ENCODE measurements at places on chromosomes 12 and 14.

GRCh38 chr12:86349196-86349595, 93.0 kb upstream of the MGAT4C start:
- no peak for DNase-seq

- peak; percentile 79 for DNase-seq
Observed at GRCh38 chr14:23034498-23035302, at the start of gene PSMB5. PSMB5 (minus strand) TSS chr14:23034900; CDS start chr14:23034881, 19 bp downstream.

DNA sequence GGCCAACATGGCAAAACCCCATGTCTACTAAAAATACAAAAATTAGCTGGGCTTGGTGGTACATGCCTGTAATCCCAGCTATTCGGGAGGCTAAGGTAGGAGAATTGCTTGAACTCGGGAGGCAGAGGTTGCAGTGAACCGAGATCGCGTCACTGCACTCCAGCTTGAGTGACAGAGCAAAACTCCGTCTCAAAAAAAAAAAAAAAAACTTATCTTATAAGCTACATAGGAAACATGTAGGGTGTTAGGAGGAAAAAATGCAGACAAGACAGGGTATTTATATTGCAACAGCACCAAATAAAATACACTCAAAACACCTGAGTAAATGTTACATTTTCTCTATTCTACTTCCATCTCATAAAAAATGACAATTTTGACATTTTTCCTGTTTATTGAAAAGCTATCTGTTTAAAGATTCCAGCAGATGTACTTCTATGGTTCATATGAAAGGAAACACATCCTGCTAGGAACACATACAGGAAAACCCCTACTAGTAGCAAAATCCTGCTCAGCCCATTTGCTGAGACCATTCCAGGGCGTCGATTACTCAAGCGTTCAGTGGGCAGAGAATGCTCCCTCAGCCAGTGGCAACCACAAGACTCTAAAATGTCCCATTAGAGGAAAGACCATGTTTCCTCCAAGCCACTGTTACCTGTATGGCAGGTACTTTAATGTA, 19.7 kb downstream of the CORO1C start:
- no peak for DNase-seq

DNA sequence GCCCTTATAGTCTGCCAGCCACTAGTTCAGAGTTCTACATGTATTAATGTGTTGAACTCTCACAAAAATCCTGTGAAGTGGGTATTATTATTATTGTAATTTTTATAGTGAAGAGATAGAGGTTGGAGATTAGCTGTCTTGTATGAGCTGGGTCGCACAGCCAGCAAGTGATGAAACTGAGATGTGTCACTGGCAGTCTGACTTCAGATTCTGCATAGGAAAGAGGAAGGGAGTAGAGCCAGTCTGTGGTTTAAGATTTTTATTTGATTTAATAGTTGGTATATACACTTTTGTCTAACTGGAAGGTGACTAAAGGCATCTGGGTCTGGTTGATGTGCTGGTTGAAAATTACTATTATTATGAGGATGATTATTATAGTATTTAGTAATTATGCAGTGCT, 5.8 kb upstream of the FRS2 start:
- DNase-seq = no peak

GRCh38 chr12:97288531-97288930, 174.1 kb upstream of the RMST start:
- no peak for DNase-seq

GRCh38 chr12:111405859-111406473, at the start of gene SH2B3:
SH2B3 (plus strand) TSS chr12:111405923; CDS start chr12:111418146, 12,223 bp downstream.
- DNase-seq = no peak

DNA sequence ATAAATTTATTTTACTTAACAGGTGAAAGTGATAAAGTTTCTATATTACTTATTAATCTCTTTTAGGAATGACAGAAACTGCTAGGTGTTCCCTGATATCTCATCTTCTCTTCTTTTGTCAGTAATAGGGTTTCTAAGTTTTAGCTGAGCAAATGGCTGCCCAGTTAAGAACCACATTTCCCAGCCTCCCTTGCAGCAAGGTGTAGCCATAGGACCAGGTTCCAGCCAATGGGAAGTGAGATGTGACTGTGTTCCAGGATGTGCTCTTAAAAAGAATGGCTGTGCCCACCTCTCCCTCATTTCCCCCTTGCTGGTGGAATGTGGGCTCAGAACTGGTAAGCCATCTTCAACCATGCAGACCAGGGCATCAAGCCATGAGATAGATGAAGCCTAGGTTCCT, 165.6 kb downstream of the HELB start:
- no peak for DNase-seq

GRCh38 chr12:108641446-108642268, 8.0 kb upstream of the SELPLG start:
- no peak for DNase-seq

DNA sequence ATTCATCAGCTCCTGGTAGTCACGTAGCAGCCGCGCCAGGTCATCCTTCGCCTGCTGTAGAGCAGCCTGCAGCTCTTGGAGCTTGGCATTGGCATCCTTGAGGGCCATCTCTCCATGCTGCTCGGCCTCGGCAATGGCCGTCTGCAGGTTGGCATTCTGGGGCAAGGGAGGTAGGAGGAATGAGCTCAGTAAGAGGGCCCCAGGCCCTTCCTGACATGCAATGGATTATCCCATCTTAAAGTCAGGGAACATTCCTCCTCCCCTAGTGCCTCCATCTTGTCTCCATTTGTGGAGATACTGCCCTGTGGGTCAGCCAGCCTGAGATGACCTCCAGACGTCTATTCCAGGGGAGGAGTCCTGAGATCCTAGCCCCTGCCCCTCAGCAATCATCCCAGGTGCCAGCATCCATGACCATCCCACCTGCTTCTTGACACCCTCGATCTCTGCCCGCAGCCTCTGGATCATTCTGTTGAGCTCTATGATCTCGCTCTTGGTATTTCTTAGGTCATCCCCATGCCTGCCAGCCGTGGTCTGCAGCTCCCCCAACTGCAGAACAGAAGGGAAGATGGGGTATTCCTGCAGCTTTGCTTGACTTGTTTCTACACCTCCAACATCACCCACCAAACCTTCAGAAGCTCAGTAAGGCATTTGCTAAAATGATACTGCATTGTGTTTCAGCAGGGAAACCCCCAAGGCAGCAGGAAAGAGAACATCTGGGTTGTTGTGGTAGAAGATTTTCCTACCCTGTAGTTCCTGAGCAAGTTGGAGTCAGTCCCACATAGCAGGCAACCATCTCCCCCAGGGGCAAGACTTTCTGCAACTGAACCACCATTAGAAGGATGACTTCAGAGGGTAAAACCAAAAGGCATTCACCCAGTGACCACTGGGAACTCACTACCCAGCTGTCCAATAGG, 4.4 kb downstream of the KRT3 start:
- no peak for DNase-seq

- DNase-seq = no peak
Observed at GRCh38 chr14:106395456-106396050, 869.2 kb downstream of the TMEM121 start.

GRCh38 chr14:33809396-33809981, 141.4 kb downstream of the EGLN3 start:
- no peak for DNase-seq

DNA sequence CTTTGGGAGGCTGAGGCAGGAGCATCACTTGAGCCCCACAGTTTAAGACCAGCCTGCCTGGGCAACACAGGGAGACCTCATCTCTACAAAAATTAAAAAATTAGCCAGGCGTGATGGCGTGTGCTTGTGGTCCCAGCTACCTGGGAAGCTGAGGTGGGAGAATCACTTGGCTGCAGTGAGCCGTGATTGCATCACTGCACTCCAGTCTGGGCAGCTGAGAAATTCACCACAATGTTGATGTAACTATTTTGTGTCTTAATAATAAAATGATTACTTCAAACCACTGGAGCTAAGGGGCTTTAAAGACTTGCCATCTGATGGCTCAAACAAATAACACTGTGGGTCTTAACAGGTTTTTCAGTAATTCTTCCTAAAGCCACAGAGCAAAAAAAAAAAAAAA, 10.8 kb downstream of the ERH start:
- no peak for DNase-seq

DNA sequence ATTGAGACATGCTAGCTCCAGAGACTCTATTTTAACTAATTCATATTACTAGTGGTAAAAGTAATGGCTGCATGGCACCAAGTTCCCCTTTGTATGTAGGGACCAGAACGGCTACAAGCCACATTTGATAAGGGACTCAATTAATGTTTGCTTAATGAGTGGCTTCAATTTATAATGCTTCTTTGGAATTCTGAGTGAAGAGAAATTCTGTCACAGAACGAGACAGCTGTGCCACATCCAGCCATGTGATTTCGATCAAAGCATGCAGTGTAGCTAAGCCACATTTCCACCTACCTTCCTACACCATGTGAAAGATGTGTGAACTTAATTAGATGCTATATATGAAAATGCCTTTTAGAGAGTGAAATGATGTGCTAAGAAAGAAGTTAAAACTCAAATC, 217.4 kb downstream of the ACSS3 start:
- DNase-seq = no peak

GRCh38 chr14:53146739-53147138, 6.4 kb downstream of the DDHD1 start:
- DNase-seq = no peak

- no peak for DNase-seq
Observed at GRCh38 chr12:9143929-9144729, 28.4 kb upstream of the A2M start.

DNA sequence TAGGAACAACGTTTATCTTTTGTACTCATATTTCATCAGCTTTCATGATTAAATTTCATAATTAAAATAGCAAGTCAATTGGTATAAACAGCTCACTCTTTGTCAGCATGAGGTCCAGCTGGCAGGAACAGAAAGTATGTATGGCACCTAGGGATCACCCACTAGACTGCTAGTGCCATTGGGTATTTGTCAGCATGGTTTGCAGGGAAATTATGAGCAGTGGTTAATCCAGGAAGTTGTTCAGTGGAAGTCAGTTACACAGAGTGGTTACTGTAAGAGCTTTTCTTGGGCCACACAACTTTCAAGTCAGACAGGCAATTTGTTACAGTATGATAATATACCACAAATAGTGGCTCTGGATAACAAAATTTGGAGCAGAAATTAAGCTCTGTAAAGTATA, 340.3 kb upstream of the RGS6 start:
- DNase-seq = no peak

DNA sequence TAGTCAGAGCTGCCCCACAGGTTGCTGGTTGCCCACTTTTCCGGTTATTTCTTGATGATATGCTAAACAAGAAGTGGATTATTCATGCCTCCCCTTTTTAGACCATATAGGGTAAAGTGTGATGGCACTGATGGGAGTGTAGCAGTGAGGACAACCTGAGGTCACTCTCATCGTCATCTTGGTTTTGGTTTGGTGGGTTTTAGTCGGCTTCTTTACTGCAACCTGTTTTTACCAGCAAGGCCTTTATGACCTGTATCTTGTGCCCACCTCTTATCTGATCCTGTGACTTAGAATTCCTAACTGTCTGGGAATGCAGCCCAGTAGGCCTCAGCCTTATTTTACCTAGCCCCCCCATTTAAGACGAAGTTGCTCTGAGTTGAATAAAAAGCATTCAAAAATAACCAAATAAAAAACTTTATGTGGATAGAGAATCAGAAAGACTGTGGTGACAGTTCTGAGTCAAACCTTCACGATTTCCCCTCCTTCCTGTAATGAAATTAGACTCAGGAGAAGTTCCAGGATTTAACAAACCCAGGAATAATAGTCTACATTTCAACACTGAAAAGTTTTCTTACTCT, 144.2 kb downstream of the PAWR start:
- no peak for DNase-seq

GRCh38 chr14:41606532-41607303, at the start of gene LRFN5:
LRFN5 (plus strand) TSS chr14:41606876.
- no peak for DNase-seq

- no peak for DNase-seq
Observed at GRCh38 chr14:63939006-63939270, 86.1 kb downstream of the SYNE2 start.

DNA sequence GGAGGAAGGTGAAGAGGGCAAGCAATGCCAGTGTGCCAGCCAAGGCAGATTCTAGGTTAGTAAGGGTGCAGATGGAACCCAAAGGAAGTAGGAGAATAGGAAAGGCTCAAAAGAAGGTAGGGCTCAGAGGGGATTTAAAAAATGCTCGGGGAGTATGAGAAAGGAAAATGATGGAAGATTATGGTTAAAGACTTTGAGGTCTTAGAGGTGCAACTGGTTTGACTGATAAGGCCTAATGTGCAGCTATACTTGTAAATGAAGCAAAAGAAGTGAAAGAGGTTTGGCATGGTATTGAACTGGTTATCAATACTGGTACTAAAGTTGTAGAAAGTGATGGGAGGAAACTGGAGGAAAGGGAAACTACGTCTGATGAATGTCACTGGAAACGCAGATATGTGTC, 94.7 kb downstream of the RPS6KA5 start:
- DNase-seq = no peak

DNA sequence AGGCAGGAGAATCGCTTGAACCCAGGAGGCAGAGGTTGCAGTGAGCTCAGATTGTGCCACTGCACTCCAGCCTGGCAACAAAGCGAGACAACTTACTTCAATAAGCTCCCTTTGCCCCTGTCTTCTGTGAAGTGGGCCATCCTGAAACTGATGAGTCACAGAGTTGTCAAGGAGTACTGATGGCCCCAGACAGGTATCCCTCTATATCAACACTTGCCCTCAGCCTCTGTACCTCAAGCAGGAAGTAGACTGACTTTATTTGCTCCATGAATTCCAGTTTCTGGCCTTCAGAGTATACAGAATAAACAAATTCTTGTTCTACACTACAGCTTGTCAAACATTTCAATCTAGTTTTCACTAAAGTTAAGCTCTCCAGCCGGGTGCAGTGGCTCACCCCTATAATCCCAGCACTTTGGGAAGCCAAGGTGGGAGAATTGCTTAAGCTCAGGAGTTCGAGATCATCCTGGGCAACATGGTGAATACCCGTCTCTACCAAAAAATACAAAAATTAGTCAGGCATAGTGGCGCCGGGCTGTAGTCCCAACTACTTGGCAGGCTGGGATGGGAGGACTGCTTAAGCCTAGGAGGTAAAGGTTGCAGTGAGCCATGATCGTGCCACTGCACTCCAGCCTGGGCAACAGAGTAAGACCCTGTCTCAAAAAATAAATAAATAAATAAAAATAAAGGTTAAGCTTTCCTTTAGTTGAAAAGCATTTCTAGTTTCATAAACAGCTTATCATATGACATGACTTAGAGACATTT, 16.4 kb upstream of the LRP10 start:
- no peak for DNase-seq

- no peak for DNase-seq
Observed at GRCh38 chr14:101963656-101964296, 597 bp upstream of the DYNC1H1 start.
